ENCODE measurements at places on chromosomes 5 and 9.

DNA sequence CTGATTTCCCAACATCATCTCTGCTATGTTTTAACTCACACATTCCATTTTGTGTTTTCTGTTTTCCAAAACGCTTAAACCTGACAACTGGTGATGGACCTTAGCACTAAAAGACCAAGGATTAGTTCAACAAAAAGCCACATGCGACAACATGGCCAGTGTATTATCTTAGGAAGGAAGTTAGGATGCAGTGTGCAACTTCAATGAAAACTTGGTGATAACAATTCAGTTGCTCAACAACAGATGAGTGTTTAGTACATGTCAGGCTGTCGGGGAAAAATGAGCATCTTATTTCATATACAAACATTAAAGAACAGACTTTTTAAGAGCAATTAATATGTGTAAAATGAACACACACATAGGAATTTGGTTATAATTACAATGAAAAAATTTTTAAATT is 780.0 kb downstream of the SEMA5A start:
- DNase-seq = no peak

DNA sequence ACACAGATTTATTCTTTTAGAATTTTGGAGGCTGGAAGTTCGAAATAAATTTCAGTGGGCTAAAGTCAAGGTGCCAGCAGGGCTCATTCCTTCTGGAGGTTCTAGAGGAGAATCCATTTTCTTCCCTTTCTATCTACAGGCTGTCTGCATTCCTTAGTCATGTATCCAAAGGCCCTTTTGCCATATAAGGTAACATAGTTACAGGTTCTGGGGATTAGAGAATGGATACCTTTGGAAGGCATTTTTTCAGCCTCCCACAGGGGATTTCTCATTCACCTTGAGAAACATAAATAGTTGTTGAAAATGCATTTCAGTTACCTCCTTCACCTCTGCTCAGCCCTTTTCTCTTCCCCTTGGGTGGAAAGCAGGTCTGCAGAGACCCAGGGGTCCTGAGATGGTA is 280.0 kb upstream of the MAP3K1 start:
- DNase-seq = no peak

- peak; percentile 13 for DNase-seq
Measured at GRCh38 chr5:110625376-110625999, 101.0 kb downstream of the TMEM232 start.

DNA sequence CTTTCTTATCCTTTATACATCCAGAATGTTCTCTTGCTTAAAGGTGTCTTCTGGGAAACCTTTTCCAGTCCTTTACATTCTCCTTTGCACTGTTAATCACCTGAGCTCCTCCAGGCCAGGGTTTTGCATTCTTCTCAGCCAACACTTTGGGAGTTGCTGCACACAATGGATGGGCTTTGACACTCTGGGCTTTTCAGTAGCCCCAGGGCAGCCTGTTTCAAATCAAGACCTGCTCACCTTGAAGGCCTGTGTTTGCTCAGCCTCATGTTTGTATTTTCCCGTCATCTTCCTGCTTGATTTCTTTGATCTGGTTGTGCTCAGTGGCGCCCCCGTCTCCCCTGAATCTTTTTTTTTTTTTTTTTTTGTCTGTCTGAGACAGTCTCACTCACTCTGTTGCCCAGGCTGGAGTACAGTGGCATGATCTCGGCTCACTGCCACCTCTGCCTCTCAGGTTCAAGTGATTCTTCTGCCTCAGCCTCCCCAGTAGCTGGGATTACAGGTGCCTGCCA is 41.0 kb downstream of the DMRT1 start:
- no peak for DNase-seq

GRCh38 chr5:124468671-124469411 is 277.6 kb downstream of the ZNF608 start:
- no peak for DNase-seq

GRCh38 chr9:18368206-18368605 is 105.7 kb upstream of the ADAMTSL1 start:
- no peak for DNase-seq
